ENCODE measurements at places on chromosomes 16 and 17.

GRCh38 chr16:84836234-84836647 lies 16.5 kb downstream of the CRISPLD2 start:
- DNase-seq: no peak

GRCh38 chr17:65572186-65572580 lies 10.7 kb upstream of the AXIN2 start:
- no peak for DNase-seq

DNA sequence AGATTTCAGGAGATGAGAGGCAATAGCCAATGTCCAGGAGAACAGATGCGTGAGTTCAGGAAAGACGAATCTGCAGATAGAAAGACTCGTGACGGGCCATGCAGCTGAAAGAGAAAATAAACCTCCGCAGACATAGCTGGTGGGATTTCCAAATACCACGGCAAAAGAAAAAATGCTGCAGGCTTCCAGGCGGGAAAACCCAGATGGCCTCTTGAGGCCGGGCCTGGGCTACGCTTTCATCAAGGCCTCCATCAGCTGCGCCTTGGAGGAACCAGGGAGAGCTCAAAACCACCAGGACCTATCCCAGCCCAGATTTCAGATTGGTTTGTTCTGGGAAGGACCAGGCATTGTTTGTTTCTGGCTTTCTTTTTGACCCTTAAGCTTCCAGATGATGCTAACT lies 16.7 kb downstream of the CCDC40 start:
- no peak for DNase-seq

DNA sequence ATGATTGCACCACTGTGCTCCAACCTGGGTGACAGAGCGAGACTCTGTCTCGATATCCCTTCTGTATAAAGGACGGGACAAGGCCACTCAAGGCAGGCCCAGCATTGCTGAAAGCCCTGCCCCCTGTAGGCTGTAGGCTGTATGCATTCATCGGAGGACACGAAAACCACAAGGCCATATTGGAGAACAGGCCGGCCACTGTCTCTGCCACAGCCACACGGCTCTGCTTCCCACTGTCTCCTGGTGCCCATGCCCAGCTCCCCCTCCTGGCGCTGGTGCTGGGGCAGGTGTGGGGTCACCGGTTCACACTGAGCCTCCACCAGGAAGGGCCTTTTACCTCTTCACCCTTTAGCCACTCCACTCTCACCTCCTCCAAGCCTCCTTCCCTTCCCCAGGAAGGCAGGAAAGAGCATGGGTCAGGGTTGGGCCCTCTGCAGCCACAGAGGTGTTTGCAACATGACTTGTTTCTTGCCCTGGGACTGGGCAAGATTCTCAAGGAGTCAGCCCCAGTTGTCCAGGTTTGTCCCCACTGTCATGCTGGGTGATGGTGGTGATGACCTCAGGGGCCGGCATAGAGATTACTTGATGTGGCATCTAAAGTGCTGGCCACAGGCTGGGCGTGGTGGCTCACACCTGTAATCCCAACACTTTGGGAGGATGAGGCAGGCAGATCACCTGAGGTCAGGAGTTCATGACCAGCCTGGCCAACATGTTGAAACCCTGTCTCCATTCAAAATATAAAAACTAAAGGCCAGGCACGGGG lies 5.3 kb upstream of the NTN3 start:
- no peak for DNase-seq

GRCh38 chr16:19559242-19559910 lies 3.9 kb downstream of the VPS35L start:
- peak; percentile 29 for DNase-seq

- no peak for DNase-seq
Observed at GRCh38 chr16:77612596-77612995, 109.7 kb upstream of the NUDT7 start.

DNA sequence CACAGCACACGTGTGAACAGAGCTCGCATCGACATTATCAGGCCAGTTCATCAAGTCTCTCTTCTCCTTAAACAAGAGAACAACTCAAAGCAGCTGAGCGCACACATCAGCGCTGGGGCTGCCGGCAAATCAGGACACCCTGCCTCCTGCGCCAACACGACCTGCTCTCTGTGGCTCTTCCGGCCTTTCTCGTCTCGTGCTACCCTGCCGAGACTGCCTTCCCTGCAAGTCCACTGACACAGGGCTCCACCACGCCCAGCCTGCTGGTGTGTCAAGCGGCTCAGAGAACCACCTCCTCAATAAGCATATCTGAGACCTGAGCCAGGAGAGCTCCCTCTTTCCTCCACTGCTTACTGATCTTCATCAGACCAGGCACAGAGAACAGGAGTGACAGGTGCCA lies 96.9 kb downstream of the ZNF778 start:
- DNase-seq: no peak

GRCh38 chr16:82157534-82157812 lies 12.6 kb downstream of the MPHOSPH6 start:
- no peak for DNase-seq

GRCh38 chr17:1511756-1512321 lies 4.6 kb downstream of the INPP5K start:
- no peak for DNase-seq

DNA sequence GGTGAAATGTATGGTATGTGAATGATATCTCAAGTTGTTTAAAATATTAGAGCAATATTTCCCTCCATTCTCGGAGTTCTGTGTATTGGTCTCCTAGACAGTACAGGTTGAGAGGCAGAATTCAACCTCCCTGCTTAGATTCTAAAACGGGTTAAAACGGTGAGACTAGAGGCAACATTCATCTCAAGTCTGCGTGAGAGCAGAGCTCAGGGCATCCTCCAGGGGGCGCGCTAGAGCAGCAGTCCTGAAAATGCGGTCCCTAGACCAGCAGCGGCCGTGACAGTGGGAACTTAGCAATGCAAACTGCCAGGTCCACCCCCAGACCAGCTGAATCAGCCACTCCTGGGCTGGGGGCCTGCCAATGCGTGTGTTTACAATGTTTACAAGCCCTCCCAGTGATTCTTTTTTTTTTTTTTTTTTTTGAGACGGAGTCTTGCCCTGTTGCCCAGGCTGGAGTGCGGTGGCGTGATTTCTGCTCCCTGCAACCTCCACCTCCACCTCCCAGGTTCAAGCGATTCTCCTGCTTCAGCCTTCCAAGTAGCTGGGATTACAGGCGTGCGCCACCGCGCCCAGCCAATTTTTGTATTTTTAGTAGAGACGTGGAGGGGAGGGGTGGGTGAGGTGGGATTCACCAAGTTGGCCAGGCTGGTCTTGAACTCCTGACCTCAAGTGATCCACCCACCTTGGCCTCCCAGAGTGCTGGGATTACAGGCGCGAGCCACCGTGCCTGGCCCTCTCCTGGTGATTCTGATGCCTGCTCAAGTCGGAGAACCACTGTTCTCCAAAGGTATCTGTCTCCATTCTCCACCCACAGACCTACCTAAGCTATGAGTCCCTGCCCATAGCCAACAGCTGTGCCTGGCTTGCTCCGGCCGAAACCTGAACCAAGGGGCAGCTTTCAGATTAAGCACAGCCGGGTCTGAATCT lies 24.2 kb downstream of the KLHL36 start:
- peak; percentile 79 for DNase-seq

GRCh38 chr16:13463619-13464018 lies 456.3 kb upstream of the ERCC4 start:
- no peak for DNase-seq

GRCh38 chr17:3915995-3916696 lies at the start of gene P2RX1:
Gene P2RX1 (minus strand): TSS chr17:3916465. CDS start chr17:3916225, 240 bp downstream.
- DNase-seq: no peak

DNA sequence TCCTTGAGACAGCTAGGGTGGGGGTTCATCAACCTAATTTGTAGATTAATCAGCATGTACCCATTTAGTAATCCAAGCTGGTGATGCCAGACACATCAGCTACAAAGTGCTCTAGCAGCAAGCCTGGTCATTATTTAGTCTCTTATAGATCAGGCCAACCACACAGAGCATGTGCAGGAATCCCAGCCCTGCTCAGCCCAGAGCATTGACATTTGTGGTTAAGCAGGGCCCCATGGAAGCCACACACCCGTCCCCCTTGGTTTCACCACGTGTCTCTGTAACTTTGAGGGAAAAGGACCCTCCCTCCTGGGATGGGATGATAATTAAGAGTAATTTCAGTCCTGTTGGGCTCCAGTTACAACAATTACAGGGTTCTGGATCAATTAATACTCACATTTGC lies 268.8 kb upstream of the RPL38 start:
- no peak for DNase-seq

DNA sequence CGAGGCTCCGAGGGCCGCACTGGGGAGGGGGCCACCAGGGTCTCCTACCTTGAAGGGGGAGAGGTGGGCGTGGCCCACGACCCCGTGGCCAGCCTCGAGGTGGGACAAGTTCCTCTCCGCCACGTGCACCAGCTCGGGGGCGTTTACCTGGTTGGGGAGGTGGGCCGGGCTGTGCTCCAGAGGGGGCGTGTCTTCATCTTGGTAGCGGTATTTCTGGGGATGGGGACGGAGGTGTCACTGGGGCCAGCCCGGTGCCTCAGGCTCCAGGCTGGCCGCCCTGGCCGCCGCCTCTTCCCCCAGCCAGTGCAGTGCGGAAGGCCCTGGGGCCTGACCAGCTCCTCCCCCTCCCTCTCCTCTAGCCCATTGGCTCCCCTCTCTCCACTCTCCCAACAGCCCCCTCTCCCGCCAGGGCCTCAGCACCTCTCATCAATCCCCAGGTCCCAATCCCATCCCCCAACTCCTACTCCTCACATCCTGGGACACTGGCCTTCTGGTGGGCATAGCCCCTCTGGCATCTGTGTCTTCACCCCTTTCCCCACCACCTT lies 11.5 kb downstream of the DLG4 start:
- no peak for DNase-seq

DNA sequence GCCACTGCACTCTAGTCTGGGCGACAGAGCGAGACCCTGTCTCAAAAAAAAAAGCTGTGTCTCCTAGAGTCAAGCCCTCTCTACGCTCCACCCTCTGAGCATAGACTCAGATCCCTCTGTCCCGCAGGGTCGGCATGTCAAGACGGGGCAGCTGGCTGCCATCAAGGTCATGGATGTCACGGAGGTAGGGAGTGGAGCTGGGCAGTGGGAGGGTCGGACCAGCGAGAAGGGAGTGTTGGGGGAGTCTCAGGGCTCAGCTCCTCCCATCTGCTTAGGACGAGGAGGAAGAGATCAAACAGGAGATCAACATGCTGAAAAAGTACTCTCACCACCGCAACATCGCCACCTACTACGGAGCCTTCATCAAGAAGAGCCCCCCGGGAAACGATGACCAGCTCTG lies 18.5 kb upstream of the C17orf107 start:
- no peak for DNase-seq

- DNase-seq: no peak
Observed at GRCh38 chr17:60559995-60560859, 34.2 kb upstream of the APPBP2 start.

- DNase-seq: no peak
Observed at GRCh38 chr16:27432558-27432957, 30.6 kb downstream of the IL21R start.

- DNase-seq: no peak
Observed at GRCh38 chr17:10992106-10992880, 154.4 kb upstream of the PIRT start.

DNA sequence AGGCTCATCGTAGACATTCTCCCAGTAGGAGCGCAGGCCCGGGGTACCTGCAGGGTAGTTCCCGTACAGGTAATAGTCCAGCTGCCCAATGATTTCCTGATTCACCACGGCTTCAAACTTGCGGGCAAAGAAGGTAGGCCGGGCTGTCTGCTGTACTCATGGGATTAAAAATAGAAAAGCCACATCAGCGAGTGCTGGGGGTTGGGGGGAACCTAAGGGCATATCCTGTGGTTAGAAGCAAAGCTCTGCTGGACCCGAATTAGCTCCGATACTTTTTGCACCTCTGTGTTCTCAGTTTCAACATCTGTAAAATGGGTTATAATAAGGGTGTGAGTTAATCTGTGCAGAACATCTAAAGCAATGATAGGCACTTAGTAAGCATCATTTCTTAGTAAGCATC lies 336.2 kb downstream of the XYLT1 start:
- no peak for DNase-seq

GRCh38 chr16:11302977-11303376 lies 21.8 kb upstream of the PRM1 start:
- DNase-seq: no peak

DNA sequence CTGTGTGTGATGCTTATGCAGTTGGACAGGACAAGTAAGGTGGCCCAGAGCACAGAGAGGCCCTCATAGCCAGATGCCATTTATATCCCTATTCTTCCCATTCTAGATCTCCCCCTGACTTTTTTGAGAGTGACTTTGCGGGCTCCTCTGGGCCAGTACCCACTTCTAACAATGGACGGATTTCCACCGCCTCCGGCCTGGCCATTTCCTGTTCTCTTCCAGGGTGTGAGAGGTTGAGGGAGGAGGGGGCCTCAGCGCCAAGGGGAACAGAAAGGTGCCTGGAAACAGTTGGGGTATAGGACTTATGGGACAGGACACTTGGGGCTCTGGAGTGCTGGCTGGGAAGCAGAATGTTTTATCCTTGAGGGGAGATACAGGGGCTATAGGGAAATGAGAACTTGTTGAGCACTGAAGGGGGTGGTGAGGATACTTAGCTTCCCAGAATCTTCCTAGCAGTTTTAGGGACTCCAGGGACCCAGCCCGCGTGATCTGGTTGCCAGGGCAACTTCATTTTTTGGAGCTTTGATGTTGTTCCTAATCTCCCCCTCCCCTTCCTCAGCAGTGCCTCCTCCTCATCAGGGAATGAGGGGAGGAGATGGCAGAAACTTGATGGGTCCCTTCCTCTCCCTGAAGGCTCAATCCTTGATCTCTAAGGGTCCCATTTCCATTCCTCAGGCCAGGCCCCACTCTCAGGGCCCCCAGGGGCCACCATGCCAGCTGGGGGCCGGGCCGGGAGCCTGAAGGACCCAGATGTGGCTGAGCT lies 3.6 kb downstream of the TAOK2 start:
- no peak for DNase-seq

All from activated CD4-positive, alpha-beta T cell treated with anti-CD3 and anti-CD28 coated beads for 24 hours (primary cell).